ENCODE measurements at places on chromosomes 7 and 10.

- peak; percentile 14 for DNase-seq
These were observed 325.4 kb upstream of the SEMA3C start for GRCh38 chr7:81244224-81244623.

DNA sequence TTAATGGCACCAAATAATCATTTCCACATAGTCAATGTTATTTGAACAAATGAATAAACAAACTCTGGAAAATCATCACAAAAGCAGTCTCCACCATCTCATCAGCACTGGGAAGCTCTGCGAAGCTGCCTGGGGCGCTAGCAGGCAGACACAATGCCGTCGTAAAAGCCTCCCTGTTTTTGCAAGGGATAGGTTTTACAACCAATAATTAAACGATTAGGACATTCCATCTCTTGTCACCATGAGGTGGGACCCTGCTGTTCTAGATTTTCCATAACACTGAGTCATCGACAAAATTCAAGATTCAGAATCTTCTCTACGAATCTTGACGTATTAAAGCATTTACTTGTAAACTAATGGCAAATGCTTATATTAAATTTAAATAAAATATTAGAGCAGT, 172.8 kb upstream of the AKR1E2 start:
- DNase-seq: no peak

DNA sequence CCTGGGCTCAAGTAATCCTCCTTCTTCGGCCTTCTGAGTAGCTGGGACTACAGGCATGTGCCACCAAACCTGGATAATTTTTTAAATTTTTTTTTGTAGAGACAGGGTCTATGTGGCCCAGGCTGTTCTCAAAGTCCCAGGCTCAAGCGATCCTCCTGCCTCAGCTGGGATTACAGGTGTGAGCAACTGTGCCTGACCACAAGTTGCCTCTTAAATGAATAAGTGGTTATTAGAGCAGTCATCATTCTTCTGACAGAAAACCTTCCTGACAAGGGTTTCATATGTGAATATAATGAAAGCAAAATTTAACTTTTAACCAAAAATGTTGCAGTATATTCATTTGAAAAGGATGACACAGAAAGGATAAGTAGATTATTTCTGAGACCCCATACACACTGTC, 532.5 kb downstream of the GRM8 start:
- DNase-seq: no peak

DNA sequence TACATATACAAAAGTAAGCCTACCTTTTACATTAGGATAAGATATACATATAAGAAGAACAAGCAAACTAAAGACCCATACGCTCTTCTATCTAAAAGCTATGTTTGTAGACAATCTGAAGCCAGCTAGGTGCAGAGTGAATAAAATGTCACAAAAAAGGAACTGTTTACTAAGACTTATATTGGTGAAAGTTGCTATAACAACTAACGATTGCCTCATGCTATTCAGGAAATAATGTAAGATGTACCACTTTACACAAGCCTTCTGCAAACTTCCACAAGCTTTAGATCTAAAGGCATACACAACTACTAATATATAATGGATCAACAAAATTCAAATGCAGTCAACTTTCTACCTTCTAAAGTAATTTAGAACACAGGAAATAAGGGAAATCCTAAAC, 175.1 kb downstream of the SRPK2 start:
- DNase-seq: peak; percentile 85

DNA sequence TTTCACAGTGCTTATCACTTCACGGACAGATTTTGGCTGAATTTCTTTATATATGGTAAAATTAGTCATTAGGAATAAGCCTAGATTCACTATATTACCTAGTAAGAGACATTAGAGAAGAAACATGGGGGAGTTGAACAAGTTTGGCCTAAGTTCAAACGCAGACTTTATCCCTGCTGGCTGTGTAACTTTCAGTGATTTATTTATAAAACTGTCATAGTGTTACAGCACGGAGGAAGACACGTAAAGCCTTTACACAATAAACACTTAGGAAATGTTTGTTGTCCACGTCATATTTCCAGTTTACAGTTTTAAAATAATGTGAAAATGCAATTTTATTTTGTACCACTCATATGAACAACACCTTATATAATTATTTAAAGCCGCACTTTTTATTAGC, 661.5 kb downstream of the MAGI2 start:
- no peak for DNase-seq
